ENCODE measurements at places on chromosomes 13 and 19.

- DNase-seq: no peak
Observed at GRCh38 chr13:90919153-90919552, 428.3 kb upstream of the MIR17HG start.

GRCh38 chr19:31591258-31591657 is 242.0 kb upstream of the TSHZ3 start:
- no peak for DNase-seq

DNA sequence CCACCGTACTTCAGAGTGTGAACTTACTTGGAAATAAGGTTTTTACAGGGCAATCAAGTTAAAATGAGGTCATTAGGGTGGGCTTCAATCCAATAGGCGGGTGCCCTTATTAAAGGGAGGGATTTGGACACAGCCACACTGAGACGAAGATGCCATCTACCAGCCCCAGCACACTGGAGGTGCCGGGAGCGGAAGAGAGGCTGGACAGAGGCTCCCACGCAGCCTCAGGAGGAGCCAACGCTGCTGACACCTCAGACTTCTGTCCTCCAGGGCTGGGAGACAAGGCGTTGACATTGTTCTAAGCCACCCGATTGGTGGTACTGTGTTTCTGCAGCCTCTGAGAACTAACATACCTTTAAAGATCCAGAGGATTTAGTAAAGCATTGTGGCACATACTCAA is 12.6 kb upstream of the RAB20 start:
- no peak for DNase-seq

- DNase-seq: no peak
Observed at GRCh38 chr13:72963762-72964161, 95.0 kb upstream of the KLF5 start.

DNA sequence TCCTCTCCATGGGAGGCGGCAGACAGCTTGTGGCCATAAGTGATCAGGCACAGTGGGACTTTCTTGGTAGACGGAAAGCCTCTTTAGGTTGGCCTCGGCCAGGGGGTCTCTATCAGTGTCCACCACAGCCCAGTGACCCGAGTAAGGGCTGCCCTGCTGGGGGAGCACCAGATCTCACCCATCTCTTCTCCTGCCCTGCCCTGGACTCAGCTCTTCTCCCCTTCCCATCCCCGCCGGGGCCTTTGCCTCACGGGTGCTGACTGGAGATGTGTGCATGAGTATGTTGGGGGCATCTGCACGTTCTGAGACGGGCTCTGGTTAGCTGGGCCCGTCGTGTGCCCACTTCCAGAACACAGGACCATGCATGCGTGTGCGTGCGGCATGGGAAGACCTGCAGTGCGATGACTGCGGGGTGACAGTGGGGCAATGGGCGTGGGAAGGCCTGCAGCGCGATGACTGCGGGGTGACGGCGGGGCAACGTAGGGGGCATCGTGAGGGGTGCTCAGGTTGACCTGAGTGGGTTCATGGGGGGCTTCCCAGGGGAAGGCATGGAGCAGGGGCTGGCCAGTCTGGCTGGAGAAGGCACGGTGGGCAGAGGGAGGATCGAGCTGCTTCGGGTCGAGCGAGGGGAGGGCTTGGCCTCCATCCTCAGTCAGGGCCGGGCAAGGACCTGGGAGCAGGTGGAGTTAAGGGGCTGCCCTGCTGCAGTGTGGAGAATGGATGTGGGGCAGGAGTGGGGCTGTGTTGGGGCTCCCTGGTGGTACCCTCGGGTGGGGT is 15.9 kb downstream of the EPN1 start:
- no peak for DNase-seq

DNA sequence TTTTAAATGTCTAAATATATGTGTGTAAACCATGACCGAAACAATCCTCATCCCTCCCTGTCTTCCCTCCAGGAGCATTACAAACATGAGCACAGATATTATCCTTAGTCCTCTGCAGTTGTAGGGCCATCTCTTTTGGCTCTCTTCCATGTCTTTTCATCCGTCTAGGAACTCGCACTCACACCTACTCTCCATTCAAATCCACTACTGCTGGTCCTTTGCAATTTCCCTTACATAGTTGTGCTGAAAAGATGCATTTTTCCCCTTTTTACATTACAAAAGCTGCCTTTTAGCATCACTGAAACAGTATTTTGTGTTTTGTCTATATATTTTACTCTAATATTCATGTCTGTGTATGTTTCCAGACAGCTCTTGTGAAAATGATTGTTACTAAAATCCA is 237.8 kb downstream of the DACH1 start:
- DNase-seq: no peak

DNA sequence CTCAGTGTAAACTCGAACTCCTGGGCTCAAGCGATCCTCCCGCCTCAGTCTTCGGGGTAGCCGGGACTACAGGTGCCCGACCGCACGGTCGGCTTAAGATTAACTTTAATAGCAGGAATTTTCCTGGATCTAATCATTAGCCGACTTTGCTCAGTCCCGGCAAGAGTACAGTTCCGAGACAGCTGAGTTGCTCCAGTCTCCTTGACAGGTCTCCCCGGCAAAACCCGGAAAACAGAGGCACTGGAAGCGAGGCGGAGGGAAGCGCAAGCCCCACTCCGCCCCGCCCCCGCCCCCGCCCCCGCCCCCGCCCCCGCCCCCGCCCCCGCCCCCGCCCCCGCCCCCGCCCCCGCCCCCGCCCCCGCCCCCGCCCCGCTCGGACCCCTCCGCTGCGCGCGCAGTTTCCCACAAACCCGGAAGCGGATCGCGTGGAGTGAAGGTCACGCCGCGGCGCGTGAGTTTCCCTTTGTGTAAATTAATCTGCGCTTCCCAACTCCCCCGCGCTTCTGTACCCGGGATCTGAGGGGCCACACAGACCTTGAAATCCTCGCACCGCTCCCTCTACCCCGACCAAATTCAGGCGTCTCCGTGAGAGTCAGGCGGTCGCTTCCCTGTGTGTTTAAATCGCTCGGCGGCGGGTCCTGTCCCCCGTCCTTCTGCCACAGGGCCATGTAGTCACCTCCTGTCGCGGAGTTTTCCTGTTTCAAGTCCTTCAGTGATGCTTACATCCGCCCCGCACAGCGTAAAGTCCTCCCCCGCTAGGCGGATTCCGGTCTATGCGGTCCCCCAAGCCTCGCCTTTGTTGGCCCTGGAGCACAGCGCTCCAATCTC is at the start of gene ZNF480:
Gene ZNF480, plus strand, starts transcription at position 397 of the 828 bp plus-strand sequence. CDS start 3,244 bp downstream, outside the sequence.
- DNase-seq: peak; percentile 84

DNA sequence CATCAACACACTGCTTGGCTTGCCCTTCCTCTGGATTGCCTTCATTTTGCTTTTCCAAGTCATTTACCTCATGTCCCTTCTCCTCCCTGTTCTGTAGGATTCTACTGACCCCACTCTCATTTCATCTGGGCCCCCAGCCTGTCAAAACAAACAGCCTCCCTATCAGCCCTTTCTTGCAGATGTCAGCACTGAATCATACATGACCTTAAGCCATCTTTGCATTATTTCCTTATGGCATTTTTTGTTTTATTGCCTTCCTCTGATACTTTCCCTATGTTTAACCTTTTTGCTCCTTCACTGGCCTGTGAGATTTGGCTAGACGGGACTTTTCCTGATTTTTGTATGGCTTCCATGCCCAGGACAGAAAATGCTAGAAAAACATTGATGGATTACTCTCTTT is 8.7 kb downstream of the LRCH1 start:
- DNase-seq: no peak

DNA sequence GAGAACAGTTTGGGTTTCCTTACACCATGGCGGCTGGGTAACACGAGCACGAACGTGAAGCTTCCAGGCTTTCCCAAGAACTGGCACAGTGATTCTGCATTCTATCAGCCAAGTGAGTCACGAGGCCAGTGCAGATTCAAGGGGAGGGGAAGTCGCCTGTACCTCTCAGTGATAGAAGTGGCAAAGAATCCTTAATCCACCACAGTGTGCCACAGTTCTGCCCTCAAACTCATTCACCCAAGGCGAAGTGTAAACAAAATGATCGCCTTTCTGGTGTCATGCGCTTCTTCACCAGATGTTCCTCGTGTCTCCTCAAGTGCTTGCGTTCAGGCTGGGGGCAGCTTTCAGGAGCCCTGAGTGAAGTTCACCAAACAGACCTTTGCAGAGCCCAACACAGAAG is 24.9 kb upstream of the AMER2 start:
- DNase-seq: no peak

- no peak for DNase-seq
Observed at GRCh38 chr13:37047032-37047431, 12.5 kb downstream of the SUPT20H start.

- no peak for DNase-seq
Observed at GRCh38 chr13:30535046-30535445, 69.3 kb upstream of the HMGB1 start.

GRCh38 chr19:970695-971094 is 13.4 kb upstream of the WDR18 start:
- peak; percentile 31 for DNase-seq

GRCh38 chr13:80590551-80590950 is 249.6 kb upstream of the SPRY2 start:
- no peak for DNase-seq

GRCh38 chr19:18995804-18996241 is 37.5 kb downstream of the SUGP2 start:
- no peak for DNase-seq

GRCh38 chr19:35021596-35021995 is 8.7 kb upstream of the SCN1B start:
- DNase-seq: no peak

DNA sequence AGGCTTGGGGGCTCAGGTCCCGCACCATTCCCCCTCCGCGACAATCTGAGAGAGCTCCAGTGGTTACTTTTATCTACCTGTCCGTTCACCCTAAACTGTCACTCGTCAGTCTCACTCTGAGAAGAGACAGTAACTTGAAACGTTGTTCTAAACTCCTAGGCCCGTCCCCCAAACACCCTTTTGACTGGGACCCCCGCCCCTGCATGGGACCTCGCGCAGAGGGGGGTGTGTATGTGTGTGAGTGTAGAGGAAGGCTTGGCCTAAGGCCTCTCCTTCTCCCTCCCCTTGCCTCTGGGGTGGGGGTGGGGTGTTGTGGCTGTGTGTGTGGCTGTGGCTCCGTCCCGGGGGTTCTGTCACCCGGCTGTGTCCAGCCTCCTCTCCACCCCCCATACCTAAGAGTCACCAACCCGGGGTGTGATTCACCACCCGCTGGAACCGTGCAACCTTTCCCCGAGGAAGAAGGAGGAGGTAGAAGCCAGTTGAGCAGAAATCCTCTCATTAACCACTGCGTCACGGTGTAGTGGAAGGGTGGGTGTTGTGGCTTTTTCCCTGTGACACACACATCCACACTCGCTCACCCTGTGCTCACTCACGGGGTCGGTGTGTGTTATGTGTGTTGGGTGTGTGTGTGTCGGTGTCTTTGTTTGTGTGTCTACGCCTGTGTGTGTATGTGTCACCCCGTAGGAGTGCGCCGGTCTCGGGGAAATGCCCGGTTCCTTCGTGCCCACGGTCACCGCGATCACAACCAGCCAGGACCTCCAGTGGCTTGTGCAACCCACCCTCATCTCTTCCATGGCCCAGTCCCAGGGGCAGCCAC is 2.4 kb downstream of the FOSB start:
- peak; percentile 44 for DNase-seq

GRCh38 chr19:1168572-1169410 is 5.3 kb downstream of the SBNO2 start:
- no peak for DNase-seq

GRCh38 chr19:44813841-44814470 is 5.1 kb downstream of the BCAM start:
- DNase-seq: no peak

GRCh38 chr19:54882758-54883157 is 8.7 kb downstream of the FCAR start:
- DNase-seq: no peak

GRCh38 chr19:4909897-4910593 is 744 bp downstream of the UHRF1 start:
- DNase-seq: peak; percentile 92

- DNase-seq: no peak
Observed at GRCh38 chr13:113972451-113973217, 1.2 kb downstream of the C13orf46 start.

DNA sequence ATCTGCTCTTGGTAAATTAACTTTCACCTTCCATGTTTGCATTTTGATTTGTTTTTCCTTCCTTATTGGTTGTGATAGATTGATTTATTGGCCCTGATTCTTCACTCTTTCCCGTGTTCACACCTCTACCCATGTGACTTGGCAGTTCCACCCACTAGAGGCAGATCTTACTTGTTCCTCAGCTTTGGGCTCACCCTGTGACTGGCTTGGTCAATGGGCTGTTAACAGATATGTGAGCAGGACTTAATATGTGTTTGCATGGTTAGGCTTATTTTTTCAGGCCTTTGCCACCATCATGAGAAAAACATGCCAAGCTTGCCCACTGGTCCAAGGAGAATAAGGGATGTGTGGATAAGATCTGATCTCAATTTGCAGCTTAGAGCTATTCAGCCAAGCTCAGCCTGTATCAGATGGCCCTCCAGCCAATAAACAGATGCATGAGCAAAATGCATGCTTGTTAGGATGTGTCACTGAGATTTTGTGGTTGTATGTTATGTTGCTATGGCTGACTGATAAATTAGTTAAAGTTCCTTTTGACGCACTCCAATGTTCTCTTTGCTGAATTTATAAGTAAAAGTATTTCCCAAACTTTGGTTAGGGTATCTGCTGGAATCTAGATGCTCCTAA is 48.0 kb downstream of the RGCC start:
- no peak for DNase-seq

GRCh38 chr13:89199138-89199537 is 1528.0 kb downstream of the SLITRK5 start:
- no peak for DNase-seq

DNA sequence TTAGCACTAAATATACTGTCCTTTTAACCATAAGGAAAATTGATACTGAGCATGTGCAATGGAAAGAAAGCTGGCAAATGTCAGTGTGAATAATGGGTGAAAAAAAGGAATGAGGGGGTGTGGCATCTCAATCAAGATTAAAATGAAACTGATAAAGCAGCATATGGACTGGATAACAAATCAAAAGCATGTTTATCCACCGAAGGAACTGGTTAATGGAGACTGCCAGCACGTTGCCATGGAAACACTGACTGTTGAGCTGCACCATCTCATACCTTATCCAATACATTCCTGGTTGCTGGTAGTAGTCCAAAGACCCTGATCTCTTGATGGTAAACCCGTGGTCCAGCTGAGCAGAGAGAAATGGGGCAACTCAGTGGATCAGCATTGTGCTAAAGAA is 311.4 kb upstream of the MAB21L1 start:
- no peak for DNase-seq

DNA sequence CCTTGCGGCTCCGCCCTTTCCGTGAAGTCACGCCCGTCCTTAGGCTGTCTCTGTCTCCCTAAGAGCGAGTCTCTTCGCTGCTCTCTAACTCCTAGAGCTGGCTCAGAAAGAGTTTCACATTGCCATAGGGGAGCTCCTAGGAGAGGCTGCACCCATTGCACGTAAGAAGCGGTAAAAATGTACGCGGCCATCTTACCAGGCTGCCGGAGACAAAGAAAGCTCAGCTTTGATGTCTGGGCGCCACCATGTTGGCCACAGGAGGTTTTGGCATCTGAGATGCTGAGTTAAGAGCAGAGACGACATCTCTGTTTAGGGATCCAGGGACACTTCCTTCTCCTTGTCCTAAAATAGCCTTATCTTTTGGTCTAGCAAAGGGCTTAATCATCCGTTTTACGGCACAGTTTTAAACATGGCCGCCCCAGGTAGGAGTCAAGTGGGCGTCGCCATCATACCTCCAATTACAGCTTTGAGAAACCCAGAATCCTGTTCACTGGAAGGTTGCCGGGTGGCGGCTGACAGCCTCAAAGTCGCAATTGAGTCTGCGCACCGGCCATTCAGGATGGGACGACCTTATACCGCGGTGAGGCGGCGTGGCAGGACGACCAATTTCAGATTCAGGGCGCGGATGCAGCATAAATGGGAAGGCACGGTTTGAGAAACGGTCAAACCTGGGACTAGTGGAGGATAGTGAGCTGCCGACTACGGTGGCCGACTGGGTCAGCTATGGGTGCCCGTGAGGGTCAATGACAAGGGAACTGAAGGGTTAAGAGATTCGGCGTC is at the start of gene ZNF793:
Gene ZNF793, plus strand, starts transcription at position 553 of the 780 bp plus-strand sequence. CDS start 16,501 bp downstream, outside the sequence.
- DNase-seq: peak; percentile 82
